ENCODE measurements at places on chromosomes 2 and 18.

DNA sequence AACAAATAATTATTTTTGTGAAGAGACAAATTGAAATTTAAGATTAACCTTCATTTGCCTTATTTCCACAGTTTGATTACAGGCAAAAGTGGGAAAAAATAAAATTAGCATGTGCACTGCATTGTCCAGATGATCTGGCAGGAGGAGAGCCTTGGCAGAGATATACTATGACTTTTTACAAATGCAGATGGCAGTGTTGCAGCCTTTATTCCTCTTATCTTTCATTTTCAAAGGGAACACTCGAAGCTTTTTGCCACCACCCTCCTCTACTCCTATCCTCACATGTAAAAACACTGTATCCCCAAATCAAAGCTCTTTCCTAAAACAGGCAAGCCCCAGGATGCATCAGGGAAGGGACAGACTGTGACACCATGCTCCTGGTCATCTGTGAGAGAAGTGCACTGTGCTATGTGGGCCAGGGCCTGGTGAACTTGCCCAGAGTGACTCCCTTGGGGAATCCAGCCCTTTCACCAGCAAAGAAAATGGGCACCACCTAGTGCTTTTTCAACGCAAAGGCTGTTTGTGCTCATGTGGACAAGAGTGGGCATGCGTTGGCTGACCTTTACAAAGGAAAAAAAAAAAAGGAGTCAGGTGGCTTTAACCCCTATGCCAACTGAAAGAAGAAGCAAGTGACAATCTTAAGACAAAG is 74.7 kb upstream of the ETAA1 start:
- DNase-seq, result no peak

DNA sequence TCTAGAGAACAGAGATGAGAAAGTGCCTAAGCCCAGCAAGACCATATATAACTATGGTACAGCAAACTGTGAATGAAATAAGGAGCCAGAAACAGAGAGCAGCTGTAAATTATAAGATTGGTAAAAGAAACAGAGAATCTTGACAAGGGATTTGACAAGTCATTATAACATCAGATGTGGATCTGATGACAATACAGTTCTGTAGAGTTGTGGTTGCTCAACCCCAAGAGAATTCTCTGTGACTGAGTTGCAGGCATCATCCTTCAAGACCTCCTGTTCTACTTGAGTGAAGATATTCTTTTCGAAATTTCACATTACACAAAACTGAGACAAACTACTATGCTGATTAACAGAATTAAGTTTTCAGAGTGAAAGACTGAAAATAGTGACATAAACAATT is 343.1 kb upstream of the SLC39A10 start:
- no peak for DNase-seq

- no peak for DNase-seq
Measured at GRCh38 chr2:86413296-86414094, 27.7 kb upstream of the KDM3A start.

- no peak for DNase-seq
Measured at GRCh38 chr2:3643371-3644245, 14.4 kb upstream of the ALLC start.

- no peak for DNase-seq
Measured at GRCh38 chr2:148646231-148646559, 1.6 kb downstream of the EPC2 start.

DNA sequence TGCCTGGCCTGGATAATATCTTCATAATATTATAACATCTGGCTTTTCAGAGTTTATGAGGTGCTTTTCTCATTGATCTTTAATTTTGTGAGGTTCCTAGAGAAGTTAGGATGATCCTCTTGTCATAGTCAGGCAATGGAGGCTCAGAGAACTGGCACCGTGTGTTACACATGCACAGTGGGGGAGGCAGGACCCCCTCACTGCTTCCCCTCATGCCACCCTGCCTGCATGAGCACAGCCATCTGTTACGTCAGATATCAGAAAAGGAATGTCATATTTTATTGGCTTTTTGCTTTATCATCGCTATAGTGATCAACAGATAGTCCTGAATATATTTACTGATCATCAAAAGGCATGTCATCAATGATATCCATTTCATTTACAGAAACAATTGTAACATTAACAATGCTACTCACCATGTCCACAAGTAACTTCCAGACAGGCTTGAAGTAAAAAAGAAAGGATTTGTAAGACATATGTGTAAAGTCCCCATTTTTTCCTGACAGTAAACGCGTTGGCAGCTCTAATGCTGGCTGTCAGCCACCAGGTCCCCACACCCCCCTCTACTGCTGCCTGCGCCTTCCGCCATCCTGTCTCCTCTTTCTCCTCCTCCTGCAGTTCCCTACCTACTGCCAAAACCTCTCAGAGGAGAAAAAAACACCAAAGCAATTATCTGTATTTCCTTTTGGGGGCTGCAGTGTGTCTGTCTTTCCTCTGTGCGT is 18.8 kb downstream of the ENOSF1 start:
- no peak for DNase-seq

GRCh38 chr2:224310943-224311625 is 90.8 kb downstream of the FAM124B start:
- DNase-seq, result no peak

DNA sequence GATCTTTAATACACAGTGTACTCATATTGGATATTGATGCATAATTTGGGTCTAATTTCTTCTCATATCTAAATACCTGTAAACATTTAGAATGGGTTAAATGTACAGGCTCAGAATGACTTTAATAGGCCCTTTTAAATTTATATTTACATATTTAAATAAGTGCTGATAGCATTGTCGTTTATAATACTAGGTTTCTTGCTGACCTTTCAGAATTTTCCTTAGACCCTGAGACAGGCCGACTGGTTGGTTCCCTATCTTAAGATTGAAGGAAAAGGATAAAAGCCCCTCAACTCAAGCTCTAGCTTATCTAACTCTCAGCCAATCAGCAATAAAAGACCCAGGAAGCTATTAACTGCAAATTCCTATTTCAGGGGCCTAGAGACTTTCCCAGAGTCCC is 67.8 kb upstream of the HNMT start:
- no peak for DNase-seq

DNA sequence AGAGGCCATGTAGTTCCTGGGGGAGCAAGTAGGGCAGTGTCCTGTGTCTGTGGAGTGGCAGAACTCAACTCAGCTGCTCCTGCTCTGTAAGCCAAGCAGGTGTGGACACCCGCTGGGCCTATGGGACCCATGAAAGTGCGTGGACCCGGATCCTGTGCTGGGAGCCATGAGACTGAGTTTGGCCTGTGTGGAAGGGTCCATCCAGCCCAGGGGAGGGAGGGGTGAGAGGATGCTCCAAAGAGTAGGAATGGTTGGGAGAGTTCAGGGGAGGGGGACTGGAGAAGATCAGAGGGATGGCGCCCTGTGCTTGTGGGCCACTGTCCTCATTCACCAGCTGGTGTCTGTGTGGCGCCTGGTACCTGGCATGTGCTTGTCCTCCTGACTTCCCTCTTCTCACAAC is 226.4 kb upstream of the HS6ST1 start:
- DNase-seq, result no peak

DNA sequence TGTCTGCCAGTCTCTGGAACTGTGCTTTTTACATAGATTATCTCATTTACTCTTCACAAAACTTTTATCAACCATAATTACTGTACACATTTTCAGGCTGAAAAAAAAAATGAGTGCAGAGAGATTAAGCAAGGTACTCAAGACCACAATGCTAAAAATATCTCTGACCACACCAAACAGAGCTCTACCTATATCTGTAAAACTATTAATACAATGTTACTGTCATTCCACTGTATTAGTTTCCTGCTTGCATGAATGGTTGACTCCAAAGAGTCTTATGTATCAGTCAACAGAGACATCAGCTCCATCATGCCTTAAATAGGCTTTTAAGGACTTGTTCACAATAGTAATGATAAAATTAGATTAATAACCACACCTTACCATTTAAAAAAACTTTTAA is 134.7 kb upstream of the CCDC150 start:
- DNase-seq, result no peak

DNA sequence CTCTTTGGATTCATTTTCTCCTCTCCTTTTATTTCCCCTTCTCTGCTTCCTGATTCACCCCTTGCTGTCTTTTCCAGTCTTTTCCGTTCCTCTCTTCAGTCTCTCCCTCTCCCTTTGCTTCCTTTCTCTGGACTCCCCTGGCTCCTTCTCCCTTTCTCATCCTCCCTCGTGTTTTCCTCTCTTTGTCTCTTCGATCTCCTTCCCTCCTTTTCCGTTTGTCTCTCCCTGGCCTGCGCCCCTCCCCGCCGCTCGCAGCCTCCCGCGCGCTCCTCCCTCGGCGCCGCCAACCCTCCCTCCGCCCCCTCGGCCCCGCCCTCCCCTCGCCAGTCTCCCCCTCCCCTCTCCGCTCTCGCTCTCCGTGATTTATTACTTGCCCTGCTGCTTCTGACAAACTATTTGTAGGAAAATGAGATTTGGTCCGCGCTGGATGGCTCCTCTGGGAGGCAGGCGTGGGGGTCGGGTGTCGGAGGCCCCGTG is 46.0 kb upstream of the PAX8 start:
- DNase-seq, result peak; percentile 31

- DNase-seq, result no peak
Measured at GRCh38 chr2:219733746-219734145, 106.3 kb downstream of the SLC4A3 start.

- DNase-seq, result no peak
Measured at GRCh38 chr18:47118981-47119380, 31.3 kb downstream of the HDHD2 start.

DNA sequence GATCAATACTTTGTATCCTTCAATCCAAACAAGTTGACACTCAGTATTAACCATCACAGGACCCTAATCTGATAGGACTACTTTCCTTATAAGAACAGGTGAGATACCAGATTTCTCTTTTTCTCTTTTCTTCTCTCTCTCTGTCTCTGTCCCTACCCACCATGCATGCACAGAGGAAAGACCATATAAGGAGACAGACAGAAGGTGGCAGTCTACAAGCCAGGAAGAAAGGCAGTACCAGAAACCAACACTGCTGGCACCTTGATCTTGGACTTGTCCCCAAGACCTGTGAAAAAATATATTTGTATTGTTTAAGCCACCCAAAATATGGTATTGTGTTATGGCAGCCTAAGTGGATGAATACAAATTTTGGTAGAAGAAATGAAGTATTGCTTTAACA is 156.2 kb upstream of the KCNH7 start:
- DNase-seq, result no peak

- no peak for DNase-seq
Measured at GRCh38 chr2:23378496-23378895, 6.5 kb upstream of the KLHL29 start.

- no peak for DNase-seq
Measured at GRCh38 chr18:6917072-6917471, 187.6 kb downstream of the ARHGAP28 start.

DNA sequence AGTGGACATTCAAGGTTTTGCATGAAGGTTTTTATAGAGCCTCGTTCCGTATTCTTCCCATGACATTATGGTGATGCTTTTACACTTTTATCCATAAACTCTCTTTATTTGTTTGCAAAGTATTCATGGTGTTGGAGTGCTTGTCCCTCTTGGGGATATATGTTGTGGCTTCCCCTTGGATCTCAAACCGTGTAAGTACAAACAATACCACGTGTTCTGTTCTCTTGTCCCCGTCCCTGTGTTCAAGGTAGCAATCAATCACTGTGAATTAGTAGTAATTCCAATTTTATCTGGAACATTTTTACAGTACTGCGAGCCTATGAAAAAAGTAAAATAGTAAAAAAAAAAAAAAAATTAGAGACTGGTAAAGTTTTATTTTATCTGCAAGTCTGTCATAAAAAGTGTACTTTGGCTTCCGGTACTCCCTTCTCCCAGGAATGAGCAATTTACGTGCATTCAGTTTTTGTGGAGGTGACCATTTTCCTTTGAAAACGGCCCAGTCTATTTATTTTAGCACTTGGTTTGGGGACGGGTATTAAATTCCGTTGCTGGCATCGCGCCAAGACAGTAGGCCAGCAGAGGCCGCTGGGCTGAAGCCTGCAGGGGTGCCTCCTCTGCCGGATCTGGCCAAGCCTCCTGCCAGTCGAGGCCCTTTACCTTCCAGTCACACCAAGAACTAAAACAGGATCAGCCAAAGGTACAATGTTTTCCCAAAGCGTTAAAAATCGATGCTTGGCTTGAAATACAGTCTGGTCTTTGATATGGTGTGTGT is 175.7 kb downstream of the SOCS6 start:
- DNase-seq, result peak; percentile 14

- DNase-seq, result no peak
Measured at GRCh38 chr18:44636241-44636640, 44.4 kb upstream of the SETBP1 start.

GRCh38 chr2:101751875-101752619 is 54.5 kb downstream of the MAP4K4 start:
- DNase-seq, result no peak

DNA sequence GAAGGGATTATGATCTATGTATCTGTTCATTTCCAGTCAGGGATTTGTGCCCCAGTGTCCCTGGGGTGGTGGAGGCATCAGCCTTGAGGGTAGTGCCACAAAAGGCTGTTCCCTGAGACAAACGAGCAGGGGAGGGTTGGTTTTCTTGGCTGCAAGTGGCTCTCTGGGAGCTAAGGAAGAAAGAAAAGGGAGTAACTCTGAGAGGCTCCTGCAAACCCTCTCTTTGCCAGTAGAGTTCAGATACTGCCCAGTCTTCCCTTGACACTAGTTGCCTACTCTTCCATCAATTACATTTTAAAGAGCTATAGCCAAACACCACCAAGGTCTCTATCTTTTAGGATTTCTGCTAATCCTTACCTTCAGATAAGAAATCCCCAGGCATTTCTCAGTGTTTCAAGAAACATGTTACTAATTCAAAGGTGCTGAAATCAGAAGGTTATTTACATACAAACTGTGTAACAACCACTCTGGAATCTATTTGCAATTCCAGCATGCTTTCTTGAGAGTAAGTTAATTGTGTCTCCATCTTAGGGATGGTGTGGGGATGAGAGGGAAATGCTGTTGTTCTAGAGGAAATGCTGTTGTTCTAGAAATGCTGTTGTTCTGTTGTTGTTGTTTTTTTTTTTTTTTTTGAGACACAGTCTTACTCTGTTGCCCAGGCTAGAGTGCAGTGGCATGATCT is 18.7 kb upstream of the KCTD1 start:
- no peak for DNase-seq

- no peak for DNase-seq
Measured at GRCh38 chr2:241193271-241193670, 4.8 kb downstream of the ANO7 start.

- DNase-seq, result no peak
Measured at GRCh38 chr2:39422700-39423099, 14.4 kb downstream of the MAP4K3 start.

DNA sequence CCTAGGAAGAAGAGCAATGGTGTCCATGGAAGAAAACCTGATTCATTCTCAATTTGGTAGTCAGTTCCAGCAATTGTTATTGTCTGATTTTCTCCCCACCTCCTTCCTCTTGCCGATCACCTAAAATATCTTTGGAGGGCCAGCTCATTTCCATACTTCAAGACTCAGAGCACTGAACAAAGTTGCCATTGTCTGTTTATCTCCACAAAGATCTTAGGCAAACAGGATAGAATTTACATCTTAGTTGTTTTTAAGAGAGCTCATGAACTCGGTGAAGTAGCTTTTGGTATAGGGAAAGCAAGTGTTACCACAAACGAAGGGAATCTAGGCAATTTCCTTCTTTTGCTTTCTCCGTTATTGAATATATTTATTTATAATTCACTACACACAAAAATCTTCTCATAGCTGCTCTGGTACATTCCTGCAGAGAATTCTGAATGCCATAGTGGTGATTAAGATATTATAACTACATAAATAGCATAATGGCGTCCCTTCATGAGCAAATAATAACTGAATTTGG is 41.5 kb upstream of the CHST9 start:
- DNase-seq, result no peak

- DNase-seq, result no peak
Measured at GRCh38 chr2:44598330-44599119, 236.8 kb downstream of the CAMKMT start.

- DNase-seq, result no peak
Measured at GRCh38 chr2:198597648-198598047, 793.3 kb downstream of the PLCL1 start.
